ENCODE measurements at places on chromosomes 4 and X.

DNA sequence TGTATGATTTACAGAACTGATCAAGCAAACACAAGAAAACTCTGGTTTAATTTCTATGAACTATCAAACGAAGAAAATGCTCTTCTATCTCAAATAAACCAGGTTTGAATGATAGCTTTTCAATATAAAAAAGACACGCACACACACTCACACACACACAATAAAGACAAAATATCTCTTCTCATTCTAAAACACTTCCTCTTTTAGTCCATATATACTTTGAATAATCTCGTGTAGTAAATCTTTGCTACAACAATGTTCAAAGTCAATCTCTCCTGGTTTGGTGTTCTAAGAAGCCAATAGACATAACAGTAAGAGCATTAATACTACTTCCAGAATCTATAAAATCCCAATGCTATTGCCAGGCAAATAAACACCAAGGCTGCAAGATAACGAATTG lies 13.3 kb downstream of the CXCL2 start:
- no peak for DNase-seq

DNA sequence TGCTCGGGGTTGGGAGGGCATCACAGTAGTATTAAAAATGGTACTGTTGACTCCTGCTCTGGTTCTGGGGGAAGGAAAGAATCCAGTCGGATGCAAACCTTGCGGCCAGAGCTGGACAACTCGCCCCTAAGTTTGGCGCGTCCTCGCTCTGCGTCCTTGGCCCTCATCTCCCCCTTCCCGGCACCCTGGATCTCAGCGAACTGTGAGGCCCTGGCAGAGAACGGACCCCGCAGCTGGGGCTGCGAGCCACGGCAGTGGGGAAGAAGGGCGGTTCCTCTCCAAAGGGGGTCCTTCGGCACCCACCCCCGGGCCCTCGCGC lies 14.0 kb downstream of the ARHGEF6 start:
- DNase-seq = no peak

- DNase-seq = no peak
Observed at GRCh38 chr4:106039796-106040195, 144.5 kb downstream of the NPNT start.

DNA sequence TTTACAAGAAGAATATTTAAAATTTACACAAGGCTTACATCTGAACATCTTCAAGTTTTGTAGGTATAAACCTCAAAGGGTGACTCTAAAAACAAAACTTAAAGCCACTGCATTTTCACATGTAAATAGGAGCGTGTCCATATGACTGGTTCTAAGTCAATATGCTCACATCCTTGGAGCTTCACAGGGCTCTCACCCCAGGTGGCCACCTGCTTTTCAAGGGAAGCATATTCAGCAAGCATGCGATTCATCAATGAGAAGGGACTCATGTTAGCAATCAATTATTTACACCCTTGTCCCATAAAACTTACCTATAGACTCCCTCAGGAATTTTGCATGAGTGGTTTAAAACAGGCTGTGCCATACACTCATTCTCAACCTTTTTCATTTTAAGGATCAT lies 17.8 kb upstream of the KLHL34 start:
- no peak for DNase-seq

DNA sequence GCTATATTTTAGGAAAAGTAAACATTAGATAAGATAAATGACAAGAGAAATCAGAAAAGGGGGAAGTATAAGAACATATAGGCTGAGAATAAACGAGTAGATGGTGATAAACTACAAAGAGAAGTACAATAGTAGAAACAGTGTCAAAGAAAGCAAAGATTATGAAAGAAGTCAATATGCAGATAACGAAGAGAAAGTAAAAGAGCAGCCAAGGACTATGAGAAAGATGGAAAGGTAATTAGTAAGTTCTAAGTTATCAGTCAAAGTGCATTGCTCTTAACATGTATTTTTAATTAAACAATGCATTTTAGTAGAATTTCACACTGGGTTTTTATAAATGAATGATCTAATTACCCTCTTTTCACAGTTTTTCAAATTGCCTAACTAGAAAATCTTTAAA lies 1801.3 kb upstream of the PCDH10 start:
- DNase-seq = no peak

- no peak for DNase-seq
Observed at GRCh38 chr4:179662522-179662921, 2220.3 kb upstream of the AGA start.

DNA sequence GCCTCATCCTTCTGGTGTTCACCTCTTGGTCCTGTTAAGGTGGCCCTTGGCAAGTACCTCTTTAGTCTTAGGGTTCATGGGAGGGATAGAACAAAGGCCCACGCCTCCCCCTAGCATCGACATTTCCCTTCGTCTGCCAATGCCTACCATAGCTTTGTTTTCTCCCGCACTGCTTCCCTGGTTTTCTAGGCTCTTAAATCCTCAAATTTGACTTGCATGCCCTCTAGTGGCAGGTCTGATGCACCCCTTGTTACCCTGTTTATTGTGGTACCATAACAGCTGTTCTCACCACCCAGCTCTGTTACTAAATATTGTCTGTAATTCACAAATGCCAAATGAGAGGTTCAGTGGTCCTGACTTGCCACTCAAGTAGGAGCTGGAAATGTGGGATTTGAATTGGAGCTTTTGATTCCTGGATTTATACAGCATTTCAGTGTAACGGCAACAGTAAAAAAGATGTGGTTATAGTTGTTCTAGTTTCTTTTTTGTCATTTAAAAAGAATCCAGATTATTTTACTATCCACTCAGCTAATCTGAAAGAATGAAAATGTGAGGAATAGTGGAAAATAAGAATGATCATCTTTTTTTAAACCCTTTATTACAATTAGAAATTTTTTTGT lies 100.1 kb downstream of the REPS2 start:
- peak; percentile 64 for DNase-seq

DNA sequence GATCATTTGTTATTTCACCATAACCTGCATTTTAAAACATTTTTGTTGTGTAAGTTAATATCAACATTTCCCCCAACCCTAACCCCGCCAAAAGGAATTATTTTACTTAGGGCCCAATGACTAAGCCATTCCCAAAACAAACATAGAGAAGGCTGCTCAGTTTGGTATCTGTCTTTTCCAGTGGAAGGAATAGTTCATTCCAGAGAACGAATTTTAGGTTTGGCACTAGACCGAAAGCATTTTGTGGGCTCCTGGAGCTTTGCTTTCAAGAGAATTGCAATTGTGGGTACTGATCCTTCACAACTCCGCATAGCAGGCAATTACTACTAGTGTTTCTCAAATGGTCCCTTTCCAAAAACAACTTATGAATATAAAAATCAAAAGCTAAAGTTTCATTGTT lies 226.7 kb upstream of the MAD2L1 start:
- DNase-seq = no peak

DNA sequence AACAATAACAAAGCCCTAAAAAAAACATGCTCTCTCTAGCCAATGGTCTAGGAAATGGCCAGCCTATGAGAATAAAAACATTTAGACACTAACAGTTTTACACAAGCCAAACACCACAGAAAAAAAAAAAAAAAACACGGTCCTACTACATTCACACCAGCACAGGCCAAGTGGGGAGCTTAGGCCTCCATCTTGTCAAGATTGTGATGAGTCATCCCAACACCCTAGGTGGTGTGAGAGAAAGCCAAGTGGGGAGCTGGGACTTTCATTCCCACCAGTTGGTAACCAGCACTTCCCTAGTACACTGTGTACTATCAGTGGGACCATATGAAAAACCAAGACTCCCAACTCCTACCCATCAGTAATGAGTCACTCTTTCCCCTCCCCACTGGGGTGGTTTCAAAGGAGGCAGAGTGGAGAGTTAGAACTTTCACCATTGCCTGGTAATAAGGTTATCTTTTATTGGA lies 95.6 kb downstream of the ADAMTS3 start:
- DNase-seq = no peak

Measured in NCI-H2171 (cell line).